IMR-90 (cell line): ENCODE measurements at places on chromosomes 2 and 18. TPM values are rescaled to one million over a fixed set of nuclear protein-coding genes. Genes with fewer than 3 reads are reported as not detected.

GRCh38 chr2:12702168-12703121, 14.3 kb upstream of the TRIB2 start:
- H3K4me1 ChIP-seq, result peaks cover 11% of the 10 kb centered on the region
- no peak overlapping the region for H3K4me3 ChIP-seq
- peak overlapping the region; percentile 80 for H3K27ac ChIP-seq
- DNase-seq, result peak; percentile 90

DNA sequence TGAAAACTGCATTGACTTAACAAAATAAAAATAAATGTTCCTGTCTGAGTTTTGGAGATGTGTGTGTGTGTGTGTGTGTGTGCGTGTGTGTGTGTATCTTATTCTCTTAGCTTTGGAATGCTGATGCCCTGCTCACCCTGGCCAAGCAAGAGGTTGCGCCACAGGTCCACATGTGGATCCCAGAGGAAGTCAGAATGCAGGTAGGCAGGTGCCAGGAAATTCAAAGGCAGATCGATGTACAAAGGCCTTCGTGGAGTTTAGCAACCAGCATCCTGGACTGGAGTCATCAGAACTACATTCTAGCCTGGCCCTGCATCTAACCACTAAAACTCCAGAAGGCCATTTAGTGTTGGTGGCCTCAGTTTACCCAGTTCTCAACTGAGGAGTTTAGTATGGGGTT, 12.4 kb downstream of the G6PC2 start:
- peaks cover 16% of the 10 kb centered on the region for H3K27me3 ChIP-seq
- no peak overlapping the region for H3K27ac ChIP-seq
- H3K36me3 ChIP-seq, result no peaks in the 10 kb centered on the region
- no peaks in the 10 kb centered on the region for H3K4me1 ChIP-seq

DNA sequence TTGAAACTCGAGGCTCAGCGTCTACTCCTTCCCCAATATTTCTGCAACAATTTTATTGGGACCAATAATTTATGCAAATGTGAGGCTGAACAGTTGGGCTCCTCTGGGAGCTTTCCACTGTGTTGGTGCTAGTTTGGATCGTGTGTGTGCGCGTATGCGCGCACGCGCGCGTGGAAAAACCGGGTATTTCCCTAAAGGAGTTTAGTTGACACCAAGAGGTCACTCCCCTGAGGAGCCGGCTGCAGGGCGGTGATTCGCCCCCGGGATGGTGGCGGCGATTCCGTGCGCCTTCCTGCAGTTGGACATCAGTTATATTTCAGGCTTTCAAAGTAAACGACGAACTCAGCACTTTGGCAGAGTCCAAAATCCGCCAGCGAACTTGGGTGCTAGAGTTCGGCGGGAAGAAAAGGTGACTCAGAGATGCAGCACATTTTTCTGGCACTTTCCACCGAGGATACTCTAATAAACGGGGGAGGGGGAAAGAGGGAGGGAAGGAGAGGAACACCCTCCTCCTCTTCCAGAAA, 186.5 kb upstream of the FANCL start:
- H3K4me3 ChIP-seq, result peak overlapping the region; percentile 0; the same call in 1 of the 2 replicates
- no peaks in the 10 kb centered on the region for H3K4me1 ChIP-seq
- H3K27me3 ChIP-seq, result peaks cover 7% of the 10 kb centered on the region
- DNase-seq, result peak; percentile 15
- no peaks in the 10 kb centered on the region for H3K36me3 ChIP-seq
- H3K27ac ChIP-seq, result no peak overlapping the region

GRCh38 chr2:231673348-231673770, 35.0 kb upstream of the PTMA start:
- H3K36me3 ChIP-seq, result no peaks in the 10 kb centered on the region
- DNase-seq, result peak; percentile 28
- H3K27me3 ChIP-seq, result no peaks in the 10 kb centered on the region
- H3K4me3 ChIP-seq, result no peak overlapping the region
- H3K4me1 ChIP-seq, result peaks cover 18% of the 10 kb centered on the region

LINC00305 gene
- total RNA-seq, result not detected in 2 replicates
